ENCODE measurements at places on chromosomes 6 and 20.

GRCh38 chr6:109515781-109516409, 32.9 kb upstream of the ZBTB24 start:
- H3K4me3 ChIP-seq, result no peak overlapping the region
- no peaks in the 10 kb centered on the region for H3K27me3 ChIP-seq
- DNase-seq, result no peak
- H3K27ac ChIP-seq, result no peak overlapping the region
- no peaks in the 10 kb centered on the region for H3K36me3 ChIP-seq
- no peaks in the 10 kb centered on the region for H3K4me1 ChIP-seq

GRCh38 chr20:49446808-49447207, 35.7 kb downstream of the KCNB1 start:
- H3K27ac ChIP-seq, result peak overlapping the region; percentile 46
- no peaks in the 10 kb centered on the region for H3K36me3 ChIP-seq
- H3K4me3 ChIP-seq, result no peak overlapping the region
- peaks cover 8% of the 10 kb centered on the region for H3K4me1 ChIP-seq
- peak; percentile 83 for DNase-seq
- H3K27me3 ChIP-seq, result no peaks in the 10 kb centered on the region

- H3K27ac ChIP-seq, result no peak overlapping the region
- H3K27me3 ChIP-seq, result no peaks in the 10 kb centered on the region
Measured at GRCh38 chr6:3370361-3371221, 86.3 kb downstream of the SLC22A23 start.

DNA sequence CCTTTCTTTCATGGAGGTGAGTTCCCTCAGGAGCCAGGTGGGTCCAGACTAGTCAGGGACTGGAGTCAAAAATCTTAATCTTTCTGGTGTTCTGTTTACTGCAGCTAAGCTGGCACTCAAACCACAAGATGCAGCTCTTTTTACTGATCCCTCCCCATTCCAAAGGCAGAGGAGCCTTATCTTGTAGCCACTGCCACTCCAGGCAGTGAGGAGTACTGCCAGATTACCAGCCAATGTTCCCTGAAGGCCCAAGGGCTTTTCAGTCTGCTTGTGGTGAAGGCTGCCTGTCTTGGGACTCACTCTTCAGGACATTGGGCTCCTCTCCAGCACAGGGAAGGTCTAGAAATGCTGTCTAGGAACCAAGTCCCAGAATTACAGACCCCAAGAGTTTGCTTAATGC, 490.4 kb upstream of the ADGRB3 start:
- H3K27me3 ChIP-seq, result no peaks in the 10 kb centered on the region
- no peak for DNase-seq
- H3K27ac ChIP-seq, result no peak overlapping the region

DNA sequence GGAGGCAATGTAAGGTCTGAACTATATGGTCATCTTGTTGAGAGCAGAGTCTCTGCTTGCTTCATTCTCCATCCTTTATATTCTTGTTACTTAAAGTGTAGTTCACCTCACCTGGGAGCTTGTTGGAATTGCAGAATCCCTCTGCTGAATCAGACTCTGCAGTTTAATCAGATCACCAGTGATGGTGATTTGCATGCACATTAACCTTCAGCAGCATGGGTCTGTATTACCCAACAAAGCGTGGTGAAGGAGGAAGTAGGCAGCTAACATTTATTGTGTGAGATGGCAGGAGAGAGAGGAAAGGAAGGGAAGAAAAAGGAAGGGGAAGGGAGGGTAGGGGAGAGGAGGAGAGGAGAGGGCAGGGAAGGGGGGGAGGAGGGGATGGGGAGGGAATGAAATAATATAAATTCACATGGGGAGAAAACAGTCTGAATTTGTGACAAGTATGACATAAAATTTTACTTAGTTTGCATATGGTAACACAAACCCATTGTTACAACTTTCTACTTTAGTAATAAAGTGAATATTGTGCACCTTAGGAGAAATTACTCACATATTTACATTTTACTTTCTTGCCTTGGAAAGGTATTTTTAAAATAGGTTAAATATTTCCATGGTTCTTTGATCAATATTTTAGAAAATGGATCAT, 740.7 kb downstream of the DHX35 start:
- H3K4me1 ChIP-seq, result no peaks in the 10 kb centered on the region
- H3K27me3 ChIP-seq, result no peaks in the 10 kb centered on the region
- no peaks in the 10 kb centered on the region for H3K36me3 ChIP-seq
- no peak for DNase-seq
- H3K4me3 ChIP-seq, result no peak overlapping the region
- no peak overlapping the region for H3K27ac ChIP-seq

DNA sequence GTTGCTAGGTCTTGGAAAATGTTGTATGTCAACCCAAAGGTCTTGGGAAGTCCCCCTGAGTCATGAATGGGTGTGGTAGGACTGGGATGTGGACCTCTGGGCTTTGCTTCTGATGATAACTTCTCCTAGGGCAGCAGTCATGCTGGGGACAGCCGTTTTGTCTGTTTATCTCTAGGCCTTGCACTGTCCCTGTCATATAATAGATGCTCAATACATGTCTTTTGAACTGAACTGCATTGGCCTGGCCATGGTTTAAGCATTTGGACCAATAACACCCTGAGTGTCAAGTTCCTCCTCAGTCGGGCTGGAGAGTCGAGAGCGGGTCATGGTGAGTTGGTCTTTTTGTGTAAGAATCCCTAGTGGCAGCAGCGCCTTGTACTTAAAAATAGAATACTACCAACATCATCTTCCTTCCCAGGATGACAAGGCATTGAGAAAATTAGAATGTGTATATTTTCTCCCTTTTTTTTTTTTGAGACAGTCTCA, 43.1 kb downstream of the E2F3 start:
- no peak overlapping the region for H3K4me3 ChIP-seq
- H3K36me3 ChIP-seq, result no peaks in the 10 kb centered on the region
- DNase-seq, result no peak
- no peaks in the 10 kb centered on the region for H3K27me3 ChIP-seq
- peaks cover 12% of the 10 kb centered on the region for H3K4me1 ChIP-seq

DNA sequence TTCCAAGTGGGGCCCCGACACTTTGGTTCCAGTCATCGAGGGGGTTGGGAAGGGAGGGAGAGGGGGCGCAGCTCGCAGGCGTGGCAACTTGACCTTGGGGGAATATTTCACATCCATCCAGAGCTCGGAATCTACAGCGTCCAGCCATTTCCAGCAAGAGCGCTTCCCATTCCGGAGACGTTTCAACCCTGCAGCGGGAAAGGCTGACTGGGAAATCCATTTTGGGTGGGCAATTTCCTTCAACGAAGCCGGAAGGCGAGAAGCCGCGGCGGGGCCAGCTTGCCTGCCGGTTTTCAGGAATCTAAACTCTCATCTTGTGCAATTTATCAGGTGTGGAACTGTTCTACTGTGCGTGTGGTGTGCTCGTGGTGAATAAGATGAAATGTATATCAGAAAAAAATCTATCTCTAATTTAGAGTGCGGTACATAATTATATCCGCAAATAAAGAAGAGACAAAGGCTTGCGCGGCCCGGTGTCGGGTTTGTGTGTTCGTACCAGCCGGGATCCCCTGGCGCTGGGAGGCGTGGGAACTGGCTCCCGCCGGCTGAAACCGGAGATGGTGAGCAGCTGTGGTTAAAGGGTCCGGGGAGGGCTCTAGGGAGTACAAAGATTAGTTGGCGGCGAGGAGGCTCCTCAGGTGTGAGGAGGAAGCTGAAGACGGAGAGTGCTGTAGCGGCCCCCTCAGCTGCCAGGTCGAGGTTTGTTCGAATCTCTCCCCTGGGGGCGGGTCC, 4.8 kb downstream of the SLC32A1 start:
- H3K4me3 ChIP-seq, result no peak overlapping the region
- DNase-seq, result no peak
- H3K27ac ChIP-seq, result no peak overlapping the region
- H3K27me3 ChIP-seq, result peaks cover 49% of the 10 kb centered on the region
- peaks cover 5% of the 10 kb centered on the region for H3K4me1 ChIP-seq
- H3K36me3 ChIP-seq, result no peaks in the 10 kb centered on the region

- DNase-seq, result no peak
- no peaks in the 10 kb centered on the region for H3K27me3 ChIP-seq
- no peak overlapping the region for H3K27ac ChIP-seq
- H3K4me3 ChIP-seq, result no peak overlapping the region
Measured at GRCh38 chr20:14984768-14985622, 647.6 kb upstream of the FLRT3 start.

DNA sequence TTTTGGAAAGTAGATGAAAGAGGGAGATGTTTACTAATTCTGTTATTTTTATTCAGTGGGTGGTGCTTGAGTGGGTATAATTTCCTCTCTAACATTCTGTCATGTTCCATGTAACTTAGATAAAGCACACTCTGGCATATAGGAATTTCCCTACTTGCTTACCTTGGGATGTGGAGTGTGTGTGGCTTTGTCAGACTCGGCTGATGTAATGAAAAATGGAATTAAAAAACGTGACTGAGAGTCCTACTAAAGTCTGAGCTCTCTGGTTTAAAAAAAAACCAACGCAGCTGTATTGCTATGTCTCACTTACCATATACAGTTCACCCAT, 98.3 kb downstream of the JARID2 start:
- no peaks in the 10 kb centered on the region for H3K36me3 ChIP-seq
- no peak overlapping the region for H3K27ac ChIP-seq
- no peak overlapping the region for H3K4me3 ChIP-seq
- no peaks in the 10 kb centered on the region for H3K27me3 ChIP-seq
- peaks cover 29% of the 10 kb centered on the region for H3K4me1 ChIP-seq

- peak overlapping the region; percentile 78 for H3K27ac ChIP-seq
- no peak overlapping the region for H3K4me3 ChIP-seq
- H3K4me1 ChIP-seq, result peaks cover 24% of the 10 kb centered on the region
- no peaks in the 10 kb centered on the region for H3K27me3 ChIP-seq
Measured at GRCh38 chr6:34865107-34865506, 22.7 kb downstream of the TAF11 start.

GRCh38 chr6:169852504-169853195, 101.2 kb downstream of the ERMARD start:
- no peaks in the 10 kb centered on the region for H3K4me1 ChIP-seq
- H3K27ac ChIP-seq, result peak overlapping the region; percentile 58
- H3K36me3 ChIP-seq, result no peaks in the 10 kb centered on the region
- no peak overlapping the region for H3K4me3 ChIP-seq
- no peak for DNase-seq

DNA sequence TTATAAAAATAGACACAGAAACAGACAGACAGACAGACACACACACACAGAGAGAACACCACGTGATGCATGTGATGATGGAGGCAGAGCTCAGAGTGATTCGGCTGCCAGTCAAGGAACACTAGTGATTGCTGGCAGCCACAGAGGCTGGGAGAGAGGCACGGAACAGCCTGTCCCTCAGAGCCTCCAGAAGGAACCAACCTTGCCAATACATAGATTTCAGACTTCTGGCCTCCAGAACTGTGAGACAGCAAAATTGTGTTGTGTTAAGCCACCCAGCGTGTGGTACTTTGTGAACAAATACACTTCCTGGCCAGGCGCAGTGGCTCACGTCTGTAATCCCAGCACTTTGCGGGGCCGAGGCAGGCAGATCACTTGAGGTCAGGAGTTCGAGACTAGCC, 9.5 kb upstream of the PARD6B start:
- no peaks in the 10 kb centered on the region for H3K27me3 ChIP-seq
- peak overlapping the region; percentile 43 for H3K27ac ChIP-seq
- H3K4me3 ChIP-seq, result no peak overlapping the region
- DNase-seq, result peak; percentile 91
- H3K36me3 ChIP-seq, result no peaks in the 10 kb centered on the region

GRCh38 chr6:18078866-18079265, 43.6 kb downstream of the NHLRC1 start:
- no peak overlapping the region for H3K27ac ChIP-seq
- H3K4me3 ChIP-seq, result no peak overlapping the region
- H3K36me3 ChIP-seq, result no peaks in the 10 kb centered on the region
- H3K4me1 ChIP-seq, result no peaks in the 10 kb centered on the region
- DNase-seq, result no peak

GRCh38 chr6:390914-391558, 516 bp upstream of the IRF4 start:
- no peaks in the 10 kb centered on the region for H3K36me3 ChIP-seq
- DNase-seq, result no peak

GRCh38 chr6:69022993-69023392, 387.9 kb downstream of the ADGRB3 start:
- no peaks in the 10 kb centered on the region for H3K27me3 ChIP-seq
- H3K36me3 ChIP-seq, result no peaks in the 10 kb centered on the region
- no peak overlapping the region for H3K4me3 ChIP-seq
- H3K27ac ChIP-seq, result no peak overlapping the region
- no peak for DNase-seq

GRCh38 chr20:24206995-24207394, 218.4 kb upstream of the GGTLC1 start:
- H3K36me3 ChIP-seq, result no peaks in the 10 kb centered on the region
- no peak overlapping the region for H3K4me3 ChIP-seq
- H3K27me3 ChIP-seq, result no peaks in the 10 kb centered on the region
- no peak overlapping the region for H3K27ac ChIP-seq
- H3K4me1 ChIP-seq, result no peaks in the 10 kb centered on the region
- no peak for DNase-seq

DNA sequence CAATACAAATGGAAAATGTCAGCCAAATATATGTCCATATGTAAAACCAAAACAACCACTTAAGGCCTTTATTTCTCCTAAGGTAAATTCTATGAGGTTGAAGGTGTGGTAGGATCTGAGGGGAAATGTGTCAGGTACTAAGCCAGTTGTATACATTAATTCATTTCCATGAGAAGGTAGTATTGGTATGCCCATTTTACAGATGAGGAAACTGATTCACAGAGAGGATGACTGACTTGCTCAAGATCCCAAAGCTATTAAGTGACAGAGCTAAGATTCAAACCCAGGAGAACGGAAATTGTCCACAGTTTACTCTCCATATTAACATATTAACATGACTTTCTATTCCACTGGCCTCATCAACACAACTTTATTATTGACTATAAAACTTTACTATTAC, 64.1 kb upstream of the MAP7 start:
- DNase-seq, result no peak
- H3K27ac ChIP-seq, result no peak overlapping the region
- no peaks in the 10 kb centered on the region for H3K36me3 ChIP-seq
- no peaks in the 10 kb centered on the region for H3K4me1 ChIP-seq
- no peak overlapping the region for H3K4me3 ChIP-seq
- H3K27me3 ChIP-seq, result no peaks in the 10 kb centered on the region

DNA sequence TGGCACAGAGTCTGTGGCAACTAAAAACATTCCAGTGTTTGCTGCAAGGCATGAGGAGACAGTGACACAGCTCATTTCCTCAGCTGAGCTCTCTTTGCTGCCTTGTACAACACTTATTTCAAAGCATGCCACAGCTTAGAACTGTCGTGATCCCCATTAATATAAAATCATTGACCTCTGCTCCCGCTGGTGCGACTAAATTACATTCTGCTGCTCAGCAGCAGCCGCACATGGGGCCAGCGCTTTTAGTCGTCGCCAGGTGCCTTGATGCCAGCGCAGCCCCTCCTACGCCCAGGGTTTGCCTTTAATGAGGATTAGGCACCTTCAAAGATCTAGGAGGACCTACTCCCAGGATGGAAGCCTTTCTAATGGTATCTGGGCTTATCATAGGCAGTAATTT, 717.9 kb upstream of the POU3F2 start:
- no peaks in the 10 kb centered on the region for H3K27me3 ChIP-seq
- H3K36me3 ChIP-seq, result no peaks in the 10 kb centered on the region
- no peak for DNase-seq
- H3K4me3 ChIP-seq, result no peak overlapping the region
- H3K27ac ChIP-seq, result no peak overlapping the region

- H3K36me3 ChIP-seq, result peaks cover 7% of the 10 kb centered on the region
- peaks cover 39% of the 10 kb centered on the region for H3K4me1 ChIP-seq
- no peaks in the 10 kb centered on the region for H3K27me3 ChIP-seq
- DNase-seq, result no peak
Measured at GRCh38 chr20:50547964-50548363, 37.8 kb downstream of the PTPN1 start.

- no peaks in the 10 kb centered on the region for H3K36me3 ChIP-seq
- no peaks in the 10 kb centered on the region for H3K27me3 ChIP-seq
- no peak overlapping the region for H3K4me3 ChIP-seq
- peaks cover 6% of the 10 kb centered on the region for H3K4me1 ChIP-seq
- no peak overlapping the region for H3K27ac ChIP-seq
Measured at GRCh38 chr6:137224799-137225198, 5.6 kb upstream of the IFNGR1 start.

All from psoas muscle (tissue), 8 donors.